ENCODE measurements at places on chromosomes 4 and X. TPM values are rescaled to one million over a fixed set of nuclear protein-coding genes. Genes with fewer than 3 reads are reported as not detected.

Gene RTL5
- total RNA-seq: 2.9 TPM

Gene PAK3
- not detected for total RNA-seq

Gene CYBB
- 0.02 TPM for total RNA-seq

Gene ALAS2
- not detected for total RNA-seq

Gene RBM46
- total RNA-seq: not detected

Gene GUCY1A1
- not detected for total RNA-seq

Gene ART3
- not detected for total RNA-seq

Gene USP17L5
- not detected for total RNA-seq

Gene NAA10
- 239 TPM for total RNA-seq

Gene RRH
- 0.10 TPM for total RNA-seq

Gene ARMCX5
- total RNA-seq: 9.2 TPM

Gene ADH5
- 112 TPM for total RNA-seq

Gene CENPVL2
- total RNA-seq: not detected

Gene GABRE
- 20.9 TPM for total RNA-seq

Gene TRPC5OS
- total RNA-seq: not detected

Gene PDLIM3
- 0.10 TPM for total RNA-seq

Gene RFC1
- total RNA-seq: 16.4 TPM

Gene HHIP
- 0.60 TPM for total RNA-seq

Gene DMRTC1
- total RNA-seq: 0.17 TPM

Gene DCAF8L2
- not detected for total RNA-seq

Gene KIF4A
- total RNA-seq: 31.0 TPM

Gene TMPRSS11D
- not detected for total RNA-seq

Gene CRMP1
- 4.0 TPM for total RNA-seq

Gene MAOB
- 0.14 TPM for total RNA-seq

Gene DCAF12L2
- total RNA-seq: 0.08 TPM

Gene FGD1
- total RNA-seq: 6.0 TPM

Gene F8A1
- total RNA-seq: 78.6 TPM

Gene SUPT20HL2
- not detected for total RNA-seq

Gene VCX2
- not detected for total RNA-seq

Gene TCEAL7
- total RNA-seq: not detected
